Upper lobe of left lung (tissue), 6 donors: ENCODE measurements at places on chromosomes 4 and X. TPM values are rescaled to one million over a fixed set of nuclear protein-coding genes. Genes with fewer than 3 reads are reported as not detected.

- DNase-seq = peak; percentile 22
Measured at GRCh38 chr4:37631551-37631950, 54.6 kb downstream of the RELL1 start.

VCX gene
- total RNA-seq = not detected

DNA sequence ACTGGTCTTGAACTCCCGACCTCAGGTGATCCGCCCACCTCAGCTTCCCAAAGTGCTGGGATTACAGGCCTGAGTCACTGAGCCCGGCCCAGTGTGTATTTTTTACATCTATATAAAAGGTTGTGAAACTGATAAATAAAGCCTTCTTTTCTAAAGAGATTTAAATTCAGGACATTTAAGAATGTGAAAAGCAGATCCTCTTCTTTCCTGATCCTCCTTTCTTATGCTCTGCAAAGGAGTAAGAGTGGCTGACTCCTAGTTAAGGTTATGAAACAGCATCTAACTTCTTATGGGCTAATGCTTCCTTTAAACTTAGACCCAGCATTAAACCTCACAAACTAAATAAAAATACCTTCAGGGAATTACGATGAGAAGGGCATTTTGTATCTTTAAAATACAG lies 197.7 kb upstream of the MAB21L2 start:
- no peak for DNase-seq

RTL3 gene
- not detected for total RNA-seq

GRCh38 chrX:68438575-68438974 lies 5.3 kb upstream of the OPHN1 start:
- peak; percentile 60 for DNase-seq

RAI2 gene
- 16.8 TPM for total RNA-seq

SLC26A1 gene
- total RNA-seq = 0.39 TPM

GRCh38 chrX:88908056-88908455 lies 161.0 kb downstream of the CPXCR1 start:
- DNase-seq = no peak

DNA sequence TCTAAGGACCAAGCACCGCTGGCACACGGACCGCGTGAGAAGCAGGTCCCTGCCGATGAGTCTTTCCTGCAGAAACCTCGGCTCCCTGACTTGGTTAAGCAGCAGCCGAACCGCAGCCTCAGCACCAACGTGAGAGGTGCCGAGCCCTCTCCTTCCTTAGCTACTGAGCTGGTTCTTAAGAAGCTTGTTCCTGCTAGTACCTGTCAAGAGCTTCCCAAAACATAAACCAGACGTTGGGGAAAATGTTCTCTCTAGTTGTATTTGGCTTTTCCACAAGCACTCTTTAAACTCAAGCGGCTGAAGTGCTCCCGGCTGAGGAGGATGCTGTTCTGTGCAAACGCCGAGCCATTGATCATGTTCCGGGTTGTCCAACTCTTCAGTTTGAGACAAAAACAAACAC lies 29.3 kb upstream of the TLR3 start:
- DNase-seq = peak; percentile 57

DNA sequence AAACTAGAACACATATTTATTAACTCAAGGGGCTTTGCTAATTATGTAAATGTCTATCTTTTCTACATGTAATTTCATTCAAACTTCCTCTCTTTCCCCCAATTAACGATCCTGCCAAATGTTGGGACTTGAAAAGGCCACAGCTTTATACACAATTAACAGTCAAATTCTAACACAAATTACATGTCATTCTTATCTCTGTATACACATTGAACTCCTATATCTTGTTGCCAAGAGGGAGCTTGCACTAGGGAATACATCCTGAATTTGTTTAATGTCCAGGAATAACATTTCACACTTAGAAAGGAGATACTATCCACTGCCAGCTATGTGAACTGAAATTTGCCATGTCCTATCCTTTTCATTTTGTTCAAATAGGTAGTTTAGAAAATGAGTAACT lies 38.9 kb upstream of the MAB21L2 start:
- no peak for DNase-seq

TLR3 gene
- total RNA-seq = 15.7 TPM

DRP2 gene
- 0.07 TPM for total RNA-seq

- no peak for DNase-seq
Measured at GRCh38 chr4:6892190-6892908, 17.3 kb upstream of the TBC1D14 start.

GRCh38 chrX:49919617-49920016 lies 2.8 kb upstream of the CLCN5 start:
- peak; percentile 22 for DNase-seq

DNA sequence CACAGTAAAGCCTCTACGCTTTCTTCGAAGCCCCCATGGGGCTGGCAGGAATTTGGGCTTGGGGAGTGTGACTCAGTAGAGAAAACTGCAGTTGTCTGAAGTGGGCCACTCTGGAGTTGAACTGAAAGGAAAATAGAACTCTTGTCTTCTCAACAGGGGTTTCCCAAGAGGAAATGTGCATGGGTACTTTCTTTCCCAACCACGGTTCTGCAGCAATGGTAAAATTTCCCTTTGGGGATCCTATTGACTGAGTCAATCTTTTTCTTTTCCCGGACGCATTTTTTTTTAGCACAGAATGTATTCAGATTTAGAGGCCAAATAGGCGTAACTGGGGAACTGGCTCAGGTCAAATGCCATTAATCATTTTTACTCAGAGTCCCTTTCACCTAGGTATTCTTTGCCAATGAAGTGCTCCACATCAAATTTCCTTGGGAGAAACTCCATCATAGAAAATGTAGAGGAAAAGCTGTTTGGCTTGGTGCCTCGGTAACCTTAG lies 269.3 kb downstream of the STIM2 start:
- DNase-seq = no peak

TCEAL8 gene
- total RNA-seq = 37.5 TPM

DNA sequence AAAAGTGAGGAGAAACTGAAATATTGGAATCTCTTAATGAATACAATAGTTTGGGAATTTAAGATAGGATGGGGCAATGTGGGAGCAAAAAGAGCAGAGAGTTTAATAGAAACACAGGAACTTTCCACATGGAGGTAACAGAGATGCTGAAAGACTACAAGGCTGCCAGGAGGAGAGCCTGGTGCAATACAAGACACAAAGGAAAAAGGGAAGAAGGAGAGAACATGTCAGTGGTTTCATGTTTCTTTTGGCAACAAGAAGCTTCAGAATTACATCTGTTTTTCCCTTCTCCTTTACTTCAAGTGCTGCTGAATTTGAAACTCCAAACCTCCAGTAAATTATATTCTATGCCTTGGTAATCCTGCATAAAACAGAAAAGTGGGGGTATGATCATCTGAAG lies 474.3 kb downstream of the FAT4 start:
- no peak for DNase-seq

DNA sequence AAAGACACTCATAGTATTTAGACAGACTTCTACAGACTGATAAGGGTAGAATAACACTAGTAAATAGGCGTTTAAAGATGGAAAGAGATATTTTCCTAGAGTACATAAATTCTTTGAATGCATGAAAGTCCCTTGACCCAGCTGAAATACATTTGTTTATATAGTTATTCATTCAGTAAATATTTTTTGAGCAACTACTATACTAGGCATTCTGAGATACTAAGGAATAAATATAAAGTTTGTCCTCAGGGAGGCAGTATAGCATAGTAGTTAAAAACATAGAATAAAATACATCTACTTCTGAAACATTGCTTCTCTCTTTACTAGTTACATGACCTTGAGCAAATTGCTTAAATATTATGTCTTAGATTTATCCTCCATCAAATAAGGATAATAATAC lies 27.4 kb downstream of the HMGN5 start:
- no peak for DNase-seq

MAP7D2 gene
- 0.39 TPM for total RNA-seq

- no peak for DNase-seq
Measured at GRCh38 chr4:63430105-63430504, 979.1 kb downstream of the TECRL start.

- DNase-seq = no peak
Measured at GRCh38 chr4:75110061-75110460, 177.1 kb downstream of the PARM1 start.

DNA sequence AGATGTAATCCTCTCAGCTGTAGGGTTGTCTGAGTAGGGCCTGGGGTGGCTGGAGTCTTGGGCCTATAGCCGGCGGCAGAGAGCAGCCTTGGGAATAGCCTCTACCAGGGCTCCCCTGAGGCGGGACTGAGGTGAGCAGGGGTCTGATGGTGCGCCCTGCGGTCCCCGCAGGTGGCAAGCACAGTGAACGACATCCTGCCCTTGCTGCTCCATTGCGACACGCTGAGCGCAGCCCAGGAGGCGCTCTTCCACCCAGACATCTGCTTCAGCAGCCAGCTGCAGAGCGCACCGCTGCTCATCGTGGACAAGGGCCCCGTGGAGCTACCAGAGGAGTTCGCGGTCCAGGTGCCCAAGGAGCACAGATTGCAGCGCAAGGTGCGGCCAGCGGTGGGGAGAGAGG lies 317.0 kb downstream of the ADGRL3 start:
- no peak for DNase-seq

ALB gene
- 26.4 TPM for total RNA-seq

- DNase-seq = peak; percentile 25
Measured at GRCh38 chrX:149858592-149858991, 22.4 kb upstream of the MAGEA8 start.

FGFBP2 gene
- total RNA-seq = 1.8 TPM

DNA sequence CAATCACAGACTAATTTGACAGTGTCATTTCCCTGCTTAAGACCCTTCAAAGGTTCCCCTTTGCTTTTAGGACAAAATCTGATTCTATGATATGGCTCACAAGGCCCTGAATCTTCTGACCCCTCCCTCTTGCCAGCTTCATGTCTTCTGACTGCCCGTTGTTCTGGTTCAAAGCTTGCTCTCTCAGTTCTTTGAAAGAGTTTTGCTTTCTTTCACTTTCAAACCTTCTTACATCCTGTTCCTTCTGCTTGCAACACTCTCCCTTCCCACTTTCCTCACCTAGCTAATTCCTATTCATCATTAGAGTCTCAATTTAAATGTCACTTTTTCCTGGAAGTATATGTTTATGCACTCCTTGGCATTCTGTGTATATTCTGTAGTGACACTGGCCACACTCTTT lies 299.2 kb downstream of the IDS start:
- no peak for DNase-seq

DNA sequence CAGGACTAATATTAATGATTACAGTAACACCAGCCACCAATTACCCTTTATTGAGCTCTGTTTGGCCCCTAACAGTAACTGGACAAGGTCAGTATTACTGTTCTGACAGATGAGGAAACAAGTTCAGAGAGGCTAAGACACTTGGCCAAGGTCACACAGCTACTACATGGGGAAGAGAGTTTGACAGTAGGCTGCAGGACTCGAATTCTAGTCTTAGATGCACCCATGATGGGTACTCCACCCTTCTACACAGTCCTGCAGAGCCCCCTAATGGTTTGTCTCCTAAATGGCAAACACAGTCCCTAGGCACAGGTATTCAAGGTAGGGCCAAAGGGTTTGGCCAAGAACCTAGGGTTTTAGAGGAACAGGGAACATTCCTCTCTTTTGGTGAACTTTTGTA lies 93.9 kb downstream of the NSUN7 start:
- DNase-seq = no peak

FRG2 gene
- total RNA-seq = not detected

- no peak for DNase-seq
Measured at GRCh38 chrX:149825424-149825823, 43.7 kb downstream of the MAGEA9 start.
